Activated T-cell treated with anti-CD3 and anti-CD28 coated beads, Interleukin-2, amount 50 U/mL, for 72 hours (primary cell): ENCODE measurements at places on chromosomes 6 and 20. TPM values are rescaled to one million over a fixed set of nuclear protein-coding genes. Genes with fewer than 3 reads are reported as not detected.

The DPPA5 gene
- total RNA-seq = not detected

The TRIM10 gene
- total RNA-seq = not detected

The PACSIN1 gene
- total RNA-seq = not detected

The OPN5 gene
- not detected for total RNA-seq

The AGPAT4 gene
- 9.5 TPM for total RNA-seq

The SLC22A3 gene
- total RNA-seq = not detected

The VSTM2L gene
- 0.60 TPM for total RNA-seq

The DLL1 gene
- 1.7 TPM for total RNA-seq

The BEND3 gene
- 3.2 TPM for total RNA-seq

The HMGA1 gene
- 573 TPM for total RNA-seq

The F13A1 gene
- not detected for total RNA-seq

The BACH2 gene
- total RNA-seq = 111 TPM

The KIF3B gene
- total RNA-seq = 37.9 TPM

The BTN1A1 gene
- 0.10 TPM for total RNA-seq
